ENCODE measurements at places on chromosomes 16 and 17. TPM values are rescaled to one million over a fixed set of nuclear protein-coding genes. Genes with fewer than 3 reads are reported as not detected.

GRCh38 chr16:12084436-12084835 lies 107.9 kb downstream of the SNX29 start:
- no peak for DNase-seq

TEKT3 gene
- total RNA-seq = not detected

HES7 gene
- total RNA-seq = not detected

P2RX1 gene
- total RNA-seq = 41.8 TPM
